ENCODE measurements at places on chromosomes 12 and 14. TPM values are rescaled to one million over a fixed set of nuclear protein-coding genes. Genes with fewer than 3 reads are reported as not detected.

- DNase-seq = no peak
These were observed 6.0 kb downstream of the KIF26A start for GRCh38 chr14:104144453-104144790.

- DNase-seq = no peak
These were observed 221.2 kb downstream of the RAD51B start for GRCh38 chr14:68040633-68041369.

DNA sequence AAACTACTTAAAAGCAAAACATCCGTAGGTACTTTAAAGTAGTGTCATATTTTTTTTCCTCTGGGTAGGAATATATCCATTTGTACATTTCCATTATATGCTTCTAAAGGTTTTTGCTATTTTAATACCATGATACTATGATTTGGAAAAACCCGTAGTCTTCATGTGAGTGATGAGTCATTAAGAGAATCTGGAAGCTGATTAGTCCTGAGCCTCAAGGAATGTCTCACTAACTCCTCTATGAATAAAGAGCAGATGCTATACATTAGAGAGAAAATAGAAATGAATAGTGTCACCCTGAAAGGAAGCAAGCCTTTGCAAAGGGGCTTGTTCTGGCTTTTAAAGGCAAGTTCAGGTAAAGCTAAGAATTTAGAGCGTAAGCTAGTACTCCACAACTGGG lies 432.1 kb downstream of the CCDC91 start:
- DNase-seq = no peak

The CFL2 gene
- 12.5 TPM for total RNA-seq

DNA sequence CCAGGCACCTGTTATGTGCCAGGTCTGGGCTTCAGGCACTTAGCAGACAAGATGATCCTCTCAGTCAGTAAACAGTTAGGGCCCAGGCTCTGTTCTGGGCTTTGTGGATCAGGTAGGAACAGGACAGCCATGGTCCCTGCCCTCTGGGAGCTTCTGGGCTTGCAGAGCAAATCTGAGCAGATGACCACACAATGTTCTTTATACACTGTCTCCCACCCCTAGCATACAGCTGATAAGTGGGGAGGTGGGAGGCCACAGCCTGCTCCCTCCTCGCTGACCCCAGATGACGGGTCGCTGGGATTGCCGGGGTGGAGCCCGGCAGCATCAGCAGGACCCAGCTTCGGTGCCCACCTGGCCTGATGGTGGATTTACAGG lies 53.1 kb upstream of the RIN3 start:
- no peak for DNase-seq

The HAL gene
- total RNA-seq = 0.23 TPM

DNA sequence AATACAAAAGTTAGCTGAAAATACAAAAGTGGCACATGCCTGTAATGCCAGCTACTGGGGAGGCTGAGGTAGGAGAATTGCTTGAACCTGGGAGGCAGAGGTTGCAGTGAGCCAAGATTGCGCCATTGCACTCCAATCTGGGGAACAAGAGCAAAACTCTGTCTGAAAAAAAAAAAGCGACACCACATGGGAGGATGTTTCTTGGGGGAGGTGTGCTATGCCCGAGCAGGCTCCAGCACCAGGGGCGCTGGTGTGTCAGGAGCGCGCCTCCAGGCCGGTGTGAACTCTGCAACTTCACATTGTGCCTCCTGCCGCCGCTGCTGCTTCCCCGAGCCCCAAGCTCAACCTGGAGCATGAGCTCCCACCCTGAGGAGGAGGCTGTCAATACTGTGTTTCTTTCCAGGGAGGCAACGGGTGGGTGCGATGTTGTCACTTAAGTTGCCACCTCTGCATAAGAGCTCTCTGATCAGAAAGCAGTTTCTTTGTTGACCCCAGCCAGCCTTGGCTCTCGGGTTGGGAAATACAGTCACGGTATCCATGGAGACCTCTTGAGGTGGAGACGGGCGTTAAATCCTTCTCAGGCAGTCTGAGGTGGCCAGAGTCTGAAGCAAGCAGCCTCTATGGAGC lies 18.9 kb downstream of the DEGS2 start:
- DNase-seq = no peak

DNA sequence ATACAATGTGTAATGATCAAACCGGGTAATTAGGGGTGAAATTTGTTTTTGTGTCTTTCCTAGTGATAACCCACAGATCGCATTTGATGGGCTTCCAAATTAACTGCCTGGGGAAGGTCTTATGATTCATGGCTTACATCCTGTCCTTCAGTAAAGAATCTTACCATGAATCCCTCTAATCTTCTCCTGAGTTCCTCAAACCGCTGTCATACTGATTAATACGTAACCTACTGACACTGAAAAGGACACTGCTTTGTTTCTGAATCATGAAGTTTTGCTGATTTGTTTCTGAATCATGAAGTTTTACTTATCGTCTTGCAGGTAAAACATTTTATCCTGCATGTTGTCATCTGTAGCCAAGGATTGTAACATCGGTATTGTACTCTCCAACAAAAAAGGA lies 52.0 kb upstream of the CRY1 start:
- DNase-seq = no peak

DNA sequence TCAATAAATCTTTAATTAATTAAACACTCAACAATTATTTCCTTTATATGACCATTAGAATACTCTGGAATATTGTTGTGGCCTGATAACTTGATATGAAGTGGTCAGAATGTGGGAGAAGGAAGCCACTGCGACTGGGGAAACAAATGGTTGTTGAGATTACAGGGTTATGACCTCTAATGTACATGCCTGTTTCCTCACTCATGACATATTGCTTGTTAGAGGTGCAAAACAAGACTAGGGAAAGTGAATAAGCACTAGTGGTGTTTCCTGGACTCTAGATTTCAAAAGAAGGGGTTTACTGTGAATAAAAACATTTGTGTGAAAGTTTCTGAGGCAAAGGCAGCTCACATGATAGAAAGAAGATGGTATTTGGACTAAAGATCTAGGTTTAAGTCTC lies 53.3 kb downstream of the STAB2 start:
- DNase-seq = no peak

The C12orf50 gene
- total RNA-seq = 0.08 TPM

DNA sequence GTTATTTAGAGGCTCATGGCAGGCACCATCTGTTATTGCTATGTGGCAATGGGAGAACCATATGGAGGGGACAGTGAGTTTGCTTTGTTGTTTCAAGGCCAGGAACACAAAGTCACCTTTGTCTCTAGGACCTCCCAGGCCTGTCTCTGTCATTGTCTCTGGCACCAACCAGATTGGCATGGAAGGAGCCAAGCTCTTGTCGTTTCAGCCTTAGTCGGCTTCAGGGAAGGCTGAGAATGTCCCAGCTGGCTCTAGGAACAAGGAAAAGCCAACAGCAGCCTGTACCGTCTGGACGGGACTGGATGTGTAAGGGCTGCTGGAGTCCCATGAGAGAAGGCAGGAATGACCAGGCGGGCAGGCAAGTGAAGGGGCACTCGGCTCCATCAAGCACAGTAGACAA lies 29.2 kb downstream of the RPH3A start:
- no peak for DNase-seq

DNA sequence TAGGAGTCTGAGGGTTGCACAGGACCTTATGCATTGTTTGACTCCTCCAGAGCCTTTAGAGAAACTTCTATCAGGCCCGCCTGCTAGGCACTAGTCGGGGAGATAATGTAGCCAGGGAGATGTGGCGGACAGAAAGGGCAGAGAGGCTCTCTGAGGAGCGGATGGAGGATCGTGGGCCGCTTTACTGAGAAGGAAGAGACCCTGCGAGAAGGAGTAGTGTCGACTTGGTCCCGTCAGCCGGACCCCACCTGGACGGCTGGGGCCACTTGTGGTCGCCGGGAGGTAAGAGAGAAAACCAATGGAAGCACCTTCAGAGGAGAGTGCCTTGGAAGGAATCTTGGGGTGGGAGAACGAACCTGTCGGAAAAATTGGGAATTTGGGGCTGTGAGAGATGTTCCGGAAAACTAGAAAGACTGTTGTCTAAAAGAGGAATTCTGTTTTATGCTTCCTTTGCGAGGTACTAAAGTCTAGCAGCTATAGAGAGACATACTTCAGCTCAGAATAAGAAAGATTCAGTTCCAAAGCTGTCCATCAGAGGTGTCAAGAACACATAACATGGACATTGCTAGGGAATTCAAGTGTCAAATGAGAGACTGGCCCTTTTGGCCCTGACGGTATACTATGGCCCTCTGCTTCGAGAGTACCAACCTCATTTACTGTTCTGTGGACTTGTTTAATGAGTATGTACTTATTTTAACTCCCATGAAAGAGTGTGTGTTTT lies 660 bp upstream of the MCRS1 start:
- DNase-seq = no peak
